Myocyte (in vitro differentiated cells): ENCODE measurements at places on chromosomes 5 and 9. TPM values are rescaled to one million over a fixed set of nuclear protein-coding genes. Genes with fewer than 3 reads are reported as not detected.

The MUSK gene
- total RNA-seq = 124 and 139 TPM in 2 replicates

The NSUN2 gene
- 41.8 and 41.9 TPM in 2 replicates for total RNA-seq

The CCNO gene
- total RNA-seq = 2.3 and 2.6 TPM in 2 replicates

The PTGES gene
- not detected in 2 replicates for total RNA-seq

The MCTP1 gene
- total RNA-seq = 3.3 and 5.2 TPM in 2 replicates

The SLC45A2 gene
- 0.05 and 0.37 TPM in 2 replicates for total RNA-seq

The HAPLN1 gene
- total RNA-seq = 0.05 TPM in 1 of 2 replicates, not detected in the other

The TMEM232 gene
- 2.8 and 4.2 TPM in 2 replicates for total RNA-seq

The TAF11L10 gene
- not detected in 2 replicates for total RNA-seq

The ORM2 gene
- total RNA-seq = not detected in 2 replicates

The PCDHGA5 gene
- total RNA-seq = 1.7 and 2.2 TPM in 2 replicates

The PPP2R2B gene
- total RNA-seq = 0.21 TPM in 1 of 2 replicates, not detected in the other

The TMEM171 gene
- total RNA-seq = 10.4 and 22.6 TPM in 2 replicates

The ISL1 gene
- 0.10 TPM in 1 of 2 replicates, not detected in the other for total RNA-seq
